ENCODE measurements at places on chromosomes 5 and 9.

DNA sequence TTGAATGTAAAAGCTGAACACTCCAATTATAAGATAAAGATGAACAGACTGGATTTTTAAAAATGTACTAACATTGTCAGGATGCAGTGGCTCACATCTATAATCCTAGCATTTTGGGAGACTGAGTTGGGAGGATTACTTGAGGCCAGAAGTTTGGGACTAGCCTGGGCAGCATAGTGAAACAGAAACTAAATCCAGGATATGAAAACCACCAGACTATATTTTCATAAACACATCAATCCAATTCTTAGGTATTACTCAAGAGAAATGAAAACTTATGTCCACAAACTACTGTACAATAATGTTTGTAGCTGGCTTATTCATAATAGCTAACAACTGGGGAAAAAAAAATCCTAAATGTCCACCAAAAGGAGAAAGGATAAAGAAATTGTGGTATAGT, 26.8 kb upstream of the NAA35 start:
- no peak for DNase-seq

- no peak for DNase-seq
Measured at GRCh38 chr9:128923493-128923883, 2.7 kb downstream of the PHYHD1 start.

DNA sequence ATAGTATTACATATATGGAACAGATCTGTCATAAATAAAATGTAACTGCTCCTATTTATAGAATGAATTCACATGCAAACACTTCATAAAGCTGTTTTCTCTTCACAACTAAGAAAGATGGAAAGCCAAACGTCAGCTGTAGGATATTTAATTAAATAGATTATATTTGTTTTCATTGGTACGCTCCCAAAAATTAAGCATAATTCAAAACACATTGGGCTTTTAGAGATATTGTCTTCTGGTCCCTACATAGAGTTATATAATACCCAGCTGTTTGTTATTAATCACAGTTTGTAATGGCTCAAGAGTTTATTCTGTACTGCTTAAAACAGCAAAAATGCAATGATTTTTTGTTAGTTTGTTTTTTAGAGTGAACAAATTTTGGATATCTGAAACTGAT, 61.2 kb downstream of the MRPS30 start:
- no peak for DNase-seq

GRCh38 chr5:122019919-122020590, 58.0 kb downstream of the LOX start:
- DNase-seq = peak; percentile 32

- DNase-seq = no peak
Measured at GRCh38 chr9:34218446-34218845, 39.6 kb downstream of the UBAP1 start.

DNA sequence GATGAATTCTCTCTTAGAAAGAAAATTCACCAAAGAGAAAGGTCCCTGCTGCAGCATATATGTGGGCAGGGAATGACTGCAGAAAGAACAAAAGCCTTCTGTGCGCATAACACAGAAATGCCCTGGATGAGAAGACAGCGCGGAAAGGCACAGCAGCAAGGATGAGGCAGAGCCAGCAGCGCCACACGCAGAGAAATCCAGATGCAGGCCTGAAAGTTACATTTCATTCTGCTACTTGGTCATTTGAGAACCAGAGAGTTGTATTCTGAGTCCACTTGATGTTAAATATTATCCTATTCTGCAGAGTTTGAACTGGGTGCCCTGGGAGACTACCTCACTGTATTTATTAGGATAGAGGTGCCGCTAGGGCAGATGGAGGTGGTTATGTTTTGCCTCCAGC, 68.5 kb downstream of the GLDC start:
- no peak for DNase-seq

- no peak for DNase-seq
Measured at GRCh38 chr9:121288673-121289025, 20.7 kb downstream of the GSN start.

DNA sequence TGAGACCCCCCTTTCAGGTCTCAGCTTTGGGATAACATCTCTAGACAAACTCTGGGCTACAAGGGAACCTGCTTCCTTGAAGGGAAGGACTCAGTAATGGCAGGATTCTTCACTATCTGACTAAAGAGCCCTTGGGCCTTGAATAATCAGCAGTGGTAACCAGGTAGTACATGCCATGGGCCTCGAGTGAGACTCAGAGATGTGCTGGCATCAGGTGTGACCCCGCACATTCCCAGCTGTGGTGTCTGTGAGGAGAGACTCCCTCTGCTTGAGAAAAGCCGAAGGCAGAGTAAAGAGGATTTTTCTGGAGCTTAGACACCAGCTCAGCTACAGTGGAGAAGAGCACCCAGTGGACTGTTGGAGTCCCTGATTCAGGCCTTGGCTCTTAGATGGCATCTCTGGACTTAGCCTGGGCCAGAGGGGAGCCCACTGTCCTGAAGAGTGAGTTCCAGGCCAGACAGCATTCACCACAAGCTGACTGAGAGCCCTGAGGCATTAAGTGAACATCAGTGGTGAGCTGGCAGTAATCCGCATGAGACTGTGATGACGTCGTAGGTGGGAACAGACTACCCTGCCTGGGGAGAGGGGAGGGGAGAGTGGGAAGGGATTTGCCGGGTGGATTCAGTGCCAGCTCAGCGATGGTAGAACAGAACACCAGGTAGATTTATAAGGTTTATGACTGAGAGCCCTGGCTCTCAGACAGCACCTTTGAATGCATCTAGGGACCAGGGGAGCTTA, 5.3 kb upstream of the ZNF782 start:
- peak; percentile 87 for DNase-seq

GRCh38 chr9:135334953-135335460, 144.6 kb upstream of the PPP1R26 start:
- DNase-seq = no peak

- no peak for DNase-seq
Measured at GRCh38 chr5:127031863-127032232, 1.5 kb upstream of the MARCHF3 start.

DNA sequence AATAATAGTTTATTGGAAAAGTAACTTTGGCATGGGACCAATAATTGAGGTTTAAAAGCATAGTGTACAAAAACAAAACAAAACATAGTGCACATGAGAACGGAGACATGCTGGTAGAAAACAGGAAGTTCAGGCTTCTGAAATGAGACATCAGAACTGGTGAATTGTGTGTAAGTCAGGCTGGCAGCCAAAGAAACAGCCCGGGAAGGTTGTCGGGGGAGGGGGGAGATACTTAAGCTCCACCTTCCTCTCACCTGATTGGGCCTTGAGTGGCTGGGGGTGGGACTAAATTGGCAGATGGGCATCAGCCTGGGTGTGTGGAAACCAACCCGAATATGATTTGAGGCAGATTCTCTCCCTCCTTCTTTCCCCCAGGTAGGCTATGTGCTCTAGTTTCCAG, 256.3 kb downstream of the SMARCA2 start:
- no peak for DNase-seq

DNA sequence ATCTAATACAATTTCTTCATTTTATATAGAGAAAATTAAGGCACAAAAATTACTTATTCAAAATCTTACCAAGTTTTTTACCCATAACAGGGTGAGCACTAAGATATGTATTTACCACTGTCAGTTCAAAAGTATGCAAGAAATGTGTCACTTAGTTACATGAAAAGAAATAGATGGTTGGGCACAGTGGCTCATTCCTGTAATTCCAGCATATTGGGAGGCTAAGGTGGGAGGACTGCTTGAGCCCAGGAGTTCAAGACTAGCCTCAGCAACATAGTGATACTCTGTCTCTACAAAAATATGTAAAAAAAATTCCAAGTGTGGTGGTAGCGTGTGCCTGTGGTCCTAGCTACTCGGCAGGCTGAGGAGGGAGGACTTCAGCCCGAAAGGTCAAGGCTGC, 19.4 kb downstream of the YIPF5 start:
- DNase-seq = peak; percentile 28

DNA sequence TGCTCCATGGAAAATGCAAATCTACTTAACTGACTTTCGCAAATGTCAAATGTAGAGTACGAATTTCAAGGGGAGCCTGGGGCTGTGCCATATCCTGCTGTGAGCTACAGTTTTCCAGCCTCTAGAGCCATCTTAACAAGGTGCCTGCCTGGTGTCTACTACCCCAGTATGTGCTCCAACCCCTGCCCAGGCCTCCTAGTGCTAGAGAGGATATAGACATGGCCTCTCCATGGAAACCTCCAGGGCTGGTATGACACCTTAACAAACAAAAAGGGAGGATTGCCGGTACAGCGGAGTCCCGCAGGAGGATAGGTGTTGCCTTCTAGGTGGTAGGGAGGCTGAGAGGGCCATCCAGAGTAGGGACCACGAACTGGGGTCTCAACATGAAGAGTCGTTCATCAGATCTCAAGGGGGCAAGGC, 13.6 kb upstream of the IL3 start:
- no peak for DNase-seq

- DNase-seq = no peak
Measured at GRCh38 chr5:54702470-54702869, 184.9 kb downstream of the SNX18 start.

DNA sequence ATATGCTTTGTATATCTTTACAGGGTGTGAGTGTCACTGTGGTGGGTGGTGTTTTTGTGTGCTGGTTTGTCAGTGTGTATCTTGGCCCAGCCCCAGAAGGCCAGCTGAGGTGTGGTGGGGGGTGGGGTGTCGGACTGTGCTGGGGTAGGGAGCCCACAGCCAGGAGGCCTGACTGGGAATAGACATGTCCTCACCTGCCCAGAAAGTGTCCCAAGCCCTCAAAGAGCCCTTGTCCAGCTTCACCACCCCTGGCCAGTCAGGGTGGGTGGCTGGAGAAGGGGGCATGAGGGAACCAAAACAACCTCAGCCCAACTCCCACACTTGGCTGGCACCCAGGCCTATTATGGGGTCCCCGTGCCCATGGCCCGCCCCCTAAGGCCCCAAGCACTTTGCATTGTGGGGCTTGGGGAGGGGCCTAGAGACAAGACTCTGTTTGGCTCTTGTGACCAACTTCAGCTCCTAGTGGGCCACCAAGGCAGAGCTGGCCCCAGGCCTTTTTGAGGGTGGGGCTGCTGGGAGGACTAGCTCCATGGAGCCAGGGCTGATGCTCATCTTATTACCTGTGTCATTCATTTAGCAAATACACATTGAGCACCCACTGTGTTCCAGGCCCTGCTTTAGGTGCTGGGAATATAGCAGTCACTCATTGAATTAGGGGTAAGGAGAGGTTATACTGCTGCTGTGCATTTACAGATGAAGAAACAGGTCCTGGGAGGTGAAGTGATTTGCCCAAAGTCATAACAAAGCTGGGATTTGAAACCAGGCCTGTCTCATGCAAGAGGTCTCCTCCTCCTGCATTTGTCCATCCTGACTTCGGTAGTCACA, 56.2 kb upstream of the PSD2 start:
- no peak for DNase-seq

GRCh38 chr9:17075758-17076485, 58.9 kb upstream of the CNTLN start:
- no peak for DNase-seq

DNA sequence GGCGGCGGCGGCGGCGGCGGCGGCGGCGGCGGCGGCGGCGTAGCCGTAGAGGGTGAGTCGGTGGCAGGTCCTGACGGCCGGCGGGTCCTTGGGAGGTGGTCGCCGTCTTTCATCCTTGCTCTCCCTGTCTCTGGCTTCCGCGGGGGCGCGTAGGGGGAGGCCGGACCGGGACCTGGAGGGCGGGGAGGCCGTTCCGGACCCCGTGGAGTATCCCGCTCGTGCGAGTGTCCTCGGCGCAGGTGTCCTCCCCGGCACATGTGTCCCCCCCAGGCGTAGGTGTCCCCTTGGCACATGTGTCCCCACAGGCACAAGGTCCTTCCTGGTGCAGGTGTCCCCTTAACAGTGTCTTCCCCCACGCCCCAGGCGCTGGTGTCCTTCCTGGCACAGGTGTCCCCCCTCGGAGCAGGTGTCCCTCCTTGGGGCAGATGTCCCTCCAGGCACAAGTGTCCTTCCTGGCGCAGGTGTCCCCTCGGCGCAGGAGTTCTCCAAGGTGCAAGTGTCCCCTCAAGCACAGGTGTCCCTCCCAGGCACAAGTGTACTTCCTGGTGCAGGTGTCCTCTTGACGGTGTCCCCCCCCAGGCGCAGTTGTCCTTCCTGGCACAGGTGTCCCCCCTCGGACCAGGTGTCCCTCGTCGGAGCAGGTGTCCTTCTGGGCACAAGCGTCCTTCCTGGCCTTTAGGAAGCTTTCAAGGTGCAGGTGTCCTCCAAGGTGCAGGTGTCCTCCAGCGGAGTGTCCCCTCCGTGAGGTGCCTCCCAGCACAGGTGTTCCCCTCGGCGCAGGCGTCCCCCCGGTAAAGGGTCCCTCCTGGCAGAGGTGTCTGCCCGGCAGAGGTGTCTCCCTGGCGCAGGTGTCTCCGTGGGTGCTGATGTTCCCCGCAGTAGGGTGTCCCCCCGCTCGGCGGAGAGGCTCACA, 519 bp downstream of the EXOC3 start:
- no peak for DNase-seq

DNA sequence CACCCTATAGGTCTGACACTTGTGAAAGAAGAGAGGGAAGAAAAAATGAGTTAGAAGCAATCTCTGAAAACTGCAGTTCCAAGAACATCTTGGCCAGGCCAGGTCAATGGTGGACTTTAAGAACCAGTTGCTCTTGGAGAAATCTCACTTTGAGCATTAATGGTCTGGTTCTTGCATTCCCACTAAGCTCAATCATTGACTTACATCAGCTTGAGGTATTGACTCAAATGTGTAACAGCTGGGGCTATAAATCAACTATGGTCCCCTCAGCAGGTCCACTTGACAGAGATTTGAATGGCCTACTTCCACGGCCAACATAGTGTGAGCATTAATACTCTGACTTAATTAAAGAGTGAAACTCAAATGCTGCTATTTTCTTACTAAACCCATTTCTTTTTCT, 357.8 kb upstream of the RGMB start:
- no peak for DNase-seq

- DNase-seq = no peak
Measured at GRCh38 chr5:7050986-7051385, 337.8 kb downstream of the TENT4A start.

DNA sequence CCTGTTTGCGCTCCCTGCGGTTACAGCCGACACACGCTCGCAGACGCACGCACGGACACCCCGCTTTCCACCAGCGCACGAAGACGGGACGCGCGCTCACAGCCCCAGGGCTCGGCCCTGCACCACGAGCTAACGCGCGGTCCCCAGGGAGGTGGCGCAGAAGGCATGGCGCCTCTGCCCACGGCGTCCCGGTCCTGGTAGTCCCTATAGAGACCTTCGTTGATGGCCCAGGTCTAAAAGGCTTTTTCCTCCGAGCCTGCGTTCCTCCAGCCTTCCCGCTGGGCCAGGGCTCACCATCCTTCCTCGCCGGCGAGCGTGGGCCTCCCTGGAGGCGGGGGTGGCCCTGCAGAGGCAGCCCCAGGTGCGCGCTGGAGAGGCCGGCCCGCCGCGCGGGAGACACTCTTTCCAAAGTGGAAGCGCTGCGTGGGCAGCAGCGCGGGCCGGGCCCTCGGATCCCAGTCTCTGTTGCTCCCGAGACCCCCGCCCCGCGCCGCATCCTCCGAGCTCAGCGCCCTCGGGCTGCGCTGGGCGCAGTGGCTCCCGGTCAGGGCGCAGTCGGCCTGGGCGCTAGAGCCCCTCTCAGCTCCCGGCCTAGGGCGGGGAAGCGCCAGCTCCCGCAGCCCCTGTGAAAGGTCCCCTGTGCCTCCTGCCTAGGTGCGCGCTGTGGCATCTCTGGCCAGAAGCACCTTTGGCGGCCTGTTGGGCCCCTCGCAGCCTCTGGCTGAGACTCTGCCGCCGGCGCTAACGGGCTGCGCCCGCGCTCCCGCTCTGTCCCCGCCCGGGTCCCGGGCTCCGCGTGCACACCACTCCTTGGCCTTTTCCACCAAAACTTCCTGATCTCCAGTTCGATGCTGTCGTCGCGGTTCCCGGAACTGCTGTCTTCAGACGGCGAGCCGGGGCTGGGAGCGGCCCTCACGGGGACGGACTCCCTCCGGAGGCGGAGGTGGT, 31.9 kb upstream of the FANCC start:
- DNase-seq = no peak
